Diencephalon (tissue), 1 donor: ENCODE measurements at places on chromosomes 1 and 21. TPM values are rescaled to one million over a fixed set of nuclear protein-coding genes. Genes with fewer than 3 reads are reported as not detected.

Gene LYPD8
- not detected for total RNA-seq

Gene FCAMR
- not detected for total RNA-seq

Gene RGS7
- total RNA-seq, result 31.1 TPM

Gene OR10Z1
- total RNA-seq, result not detected

Gene SLC9C2
- total RNA-seq, result 4.8 TPM

Gene PTGS2
- 1.6 TPM for total RNA-seq

Gene CFAP57
- 6.2 TPM for total RNA-seq

Gene CNST
- 46.8 TPM for total RNA-seq
